ENCODE measurements at places on chromosomes 6 and 20.

DNA sequence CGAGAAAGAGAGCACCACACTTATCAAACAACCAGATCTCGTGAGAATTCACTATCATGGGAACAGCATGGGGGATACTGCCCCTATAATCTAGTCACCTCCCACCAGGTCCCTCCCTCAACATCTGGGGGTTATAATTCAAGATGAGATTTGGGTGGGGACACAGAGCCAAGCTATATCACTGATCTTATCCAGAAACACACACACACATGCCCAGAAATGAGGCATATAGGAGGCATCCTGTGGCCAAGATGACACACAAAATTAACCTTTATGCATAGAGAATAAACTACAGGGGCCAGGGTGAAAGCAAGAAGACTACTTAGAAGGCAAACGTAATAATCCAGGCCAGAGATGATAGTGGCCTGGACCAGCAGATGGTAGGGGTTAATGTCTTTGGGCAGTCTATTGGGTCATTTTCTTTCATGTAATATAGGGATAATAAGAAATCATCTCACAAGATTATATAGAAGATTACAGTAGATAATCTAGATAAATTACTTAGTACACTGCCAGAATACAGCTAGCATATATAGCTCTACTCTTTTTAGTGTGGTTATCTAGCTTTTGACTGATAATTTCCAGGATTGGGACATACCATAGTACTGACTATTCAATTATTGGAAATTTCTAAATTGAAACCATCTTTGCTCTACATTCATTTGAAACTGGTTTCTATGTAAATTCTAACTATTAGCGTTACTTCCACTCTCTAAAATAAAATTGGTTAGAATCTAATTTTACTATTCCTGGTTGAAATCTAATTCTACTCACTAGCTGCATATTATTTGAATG is 20.0 kb downstream of the RNF144B start:
- no peak for DNase-seq

GRCh38 chr20:33853507-33853813 is 42.3 kb downstream of the CHMP4B start:
- DNase-seq, result no peak

GRCh38 chr20:32811886-32812285 is 7.9 kb upstream of the MAPRE1 start:
- no peak for DNase-seq

DNA sequence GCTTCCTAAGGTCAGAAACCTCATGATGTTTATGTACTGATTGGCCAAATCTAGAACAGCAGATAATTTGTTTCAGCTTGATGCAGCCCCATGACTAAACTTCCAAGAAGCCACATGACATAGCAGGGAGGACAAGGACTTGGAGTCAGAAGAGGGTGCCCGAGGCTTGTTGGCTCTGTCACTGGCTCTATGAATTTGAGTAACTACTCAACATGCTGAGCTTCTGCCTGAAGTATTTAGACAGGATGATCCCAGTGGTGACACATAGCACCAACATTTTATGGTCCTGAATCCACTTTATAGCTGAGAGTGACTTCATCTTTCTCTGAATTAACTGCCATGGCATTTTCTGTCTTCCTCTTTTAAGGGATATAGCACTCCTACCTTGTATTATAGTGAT is 13.5 kb upstream of the TBX18 start:
- DNase-seq, result no peak

- DNase-seq, result no peak
Observed at GRCh38 chr20:58638467-58639181, 12.5 kb upstream of the STX16 start.

DNA sequence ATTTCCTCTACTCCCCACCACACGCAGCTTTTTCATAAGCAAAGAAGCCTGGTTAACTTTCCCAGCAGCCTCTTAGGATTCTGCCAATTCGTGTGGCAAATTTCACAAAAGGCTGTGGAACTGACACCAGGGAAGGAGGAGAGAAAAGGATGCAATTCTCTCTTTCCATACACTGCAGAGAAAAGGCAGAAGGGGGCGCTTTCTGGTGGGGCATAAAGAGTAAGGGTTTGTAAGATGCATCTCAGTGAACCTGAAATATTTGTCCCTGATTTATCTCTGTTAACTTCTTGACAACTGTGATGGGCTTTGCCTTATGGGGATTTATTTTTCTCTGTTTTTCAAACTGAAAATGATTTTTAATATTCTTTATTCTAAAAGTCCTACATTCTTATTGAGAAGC is 45.5 kb upstream of the GLP1R start:
- DNase-seq, result no peak

DNA sequence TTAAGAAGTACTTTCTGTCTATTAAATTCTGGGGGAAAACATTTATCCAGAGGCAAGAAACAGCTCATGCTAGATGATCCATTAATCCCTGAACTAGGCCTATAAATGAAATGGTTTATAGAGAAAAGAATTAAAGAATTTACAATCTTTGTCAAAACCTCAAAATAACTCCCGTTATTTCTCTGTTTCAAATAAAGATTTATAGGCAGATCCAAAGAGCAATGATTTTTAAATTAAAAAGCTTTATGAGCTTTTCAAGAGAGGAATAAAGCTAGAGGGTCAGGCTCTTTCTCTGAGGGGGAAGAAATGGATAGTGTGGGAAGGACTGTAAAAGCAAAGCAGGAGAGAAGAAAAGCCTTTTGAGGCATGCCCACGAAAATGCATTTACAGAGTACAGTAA is 82.5 kb upstream of the OGFRL1 start:
- no peak for DNase-seq

- DNase-seq, result no peak
Observed at GRCh38 chr20:50096237-50096636, 16.7 kb downstream of the UBE2V1 start.

Data from stimulated activated CD4-positive, alpha-beta T cell treated with anti-CD3 and anti-CD28 coated beads, Interleukin-15, amount 100 ng/mL, for 1 hour (primary cell).